ENCODE measurements at places on chromosomes 1 and 21.

DNA sequence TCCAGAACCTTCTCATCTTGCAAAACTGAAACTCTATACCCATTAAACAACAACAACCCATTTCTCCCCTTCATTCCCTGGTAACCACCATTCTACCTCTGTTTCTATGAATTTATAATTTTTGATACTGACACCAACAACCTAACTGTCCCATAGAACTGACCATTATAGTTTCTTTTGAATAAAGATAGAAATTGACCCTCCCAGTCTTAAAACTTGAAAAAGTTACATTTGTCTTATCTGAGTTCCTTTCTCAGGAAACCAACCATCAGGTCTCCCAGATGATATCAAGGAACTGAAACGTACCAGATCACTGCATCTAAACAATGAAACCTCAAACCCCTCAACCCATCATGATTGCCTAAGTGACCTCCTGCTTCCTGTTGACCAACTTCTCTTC, 27.1 kb downstream of the RNF115 start:
- no peak for DNase-seq

DNA sequence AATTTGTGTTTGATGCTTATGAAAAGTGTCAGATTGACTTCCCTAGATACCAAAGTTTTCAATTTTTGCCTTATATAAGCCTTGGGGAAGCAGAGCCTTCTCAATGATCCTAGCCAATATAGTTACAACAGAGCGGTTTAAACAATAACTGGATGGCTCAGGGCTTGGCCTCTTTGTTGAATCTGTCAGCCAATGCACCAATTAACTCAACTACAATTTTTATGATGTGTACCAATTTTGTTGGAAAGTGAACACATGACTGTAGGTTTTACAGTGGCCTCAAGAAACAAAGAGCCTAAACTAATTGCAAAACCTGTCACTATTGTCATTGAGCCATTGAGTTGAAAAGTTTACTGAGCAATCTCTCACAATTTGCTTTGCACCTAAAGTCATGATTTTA, 71.6 kb upstream of the RGS18 start:
- no peak for DNase-seq

DNA sequence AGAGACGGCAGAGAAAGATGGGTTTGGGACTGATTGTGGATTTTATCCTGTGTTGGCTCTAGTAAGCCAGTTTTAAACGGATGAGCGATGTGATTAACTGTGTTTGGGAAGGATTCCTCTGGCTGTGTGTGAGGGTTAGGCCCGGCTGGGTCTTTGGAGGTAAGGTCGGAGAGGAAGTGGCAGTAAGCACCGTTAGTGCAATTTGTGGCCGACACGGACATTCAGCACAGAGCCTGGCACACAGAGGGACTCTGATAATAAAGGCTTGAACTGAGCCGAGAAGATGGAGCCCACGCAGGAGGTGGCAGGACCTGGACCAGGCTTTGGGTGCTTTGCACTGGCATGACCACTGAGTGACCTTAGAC, 1.3 kb downstream of the MTFR1L start:
- DNase-seq, result no peak

- no peak for DNase-seq
Measured at GRCh38 chr1:233166896-233167295, 128.6 kb downstream of the PCNX2 start.

GRCh38 chr1:62110198-62110817, 84.3 kb upstream of the L1TD1 start:
- DNase-seq, result no peak
